ENCODE measurements at places on chromosomes 2 and 18.

DNA sequence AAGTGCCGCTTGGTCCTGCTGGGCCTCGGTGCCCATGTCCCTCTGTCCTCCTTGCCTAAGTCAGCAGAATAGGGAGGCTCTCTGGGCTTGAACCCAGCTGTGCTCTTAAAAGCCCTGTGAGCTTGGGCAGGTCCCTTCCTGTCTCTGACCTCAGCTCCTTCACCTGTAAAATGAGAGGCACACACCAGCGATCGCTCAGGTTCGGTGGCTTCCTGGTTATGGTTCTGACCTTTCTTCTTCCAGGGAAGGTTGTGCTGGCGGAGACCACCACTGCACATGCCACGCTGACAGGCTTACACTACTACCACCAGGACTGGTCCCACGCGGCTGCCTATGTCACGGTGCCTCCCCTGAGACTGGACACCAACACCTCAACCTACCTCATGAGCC lies 36.1 kb upstream of the MAPRE3 start:
- no peak for DNase-seq

GRCh38 chr2:190805843-190806242 lies 74.8 kb upstream of the GLS start:
- DNase-seq = no peak

DNA sequence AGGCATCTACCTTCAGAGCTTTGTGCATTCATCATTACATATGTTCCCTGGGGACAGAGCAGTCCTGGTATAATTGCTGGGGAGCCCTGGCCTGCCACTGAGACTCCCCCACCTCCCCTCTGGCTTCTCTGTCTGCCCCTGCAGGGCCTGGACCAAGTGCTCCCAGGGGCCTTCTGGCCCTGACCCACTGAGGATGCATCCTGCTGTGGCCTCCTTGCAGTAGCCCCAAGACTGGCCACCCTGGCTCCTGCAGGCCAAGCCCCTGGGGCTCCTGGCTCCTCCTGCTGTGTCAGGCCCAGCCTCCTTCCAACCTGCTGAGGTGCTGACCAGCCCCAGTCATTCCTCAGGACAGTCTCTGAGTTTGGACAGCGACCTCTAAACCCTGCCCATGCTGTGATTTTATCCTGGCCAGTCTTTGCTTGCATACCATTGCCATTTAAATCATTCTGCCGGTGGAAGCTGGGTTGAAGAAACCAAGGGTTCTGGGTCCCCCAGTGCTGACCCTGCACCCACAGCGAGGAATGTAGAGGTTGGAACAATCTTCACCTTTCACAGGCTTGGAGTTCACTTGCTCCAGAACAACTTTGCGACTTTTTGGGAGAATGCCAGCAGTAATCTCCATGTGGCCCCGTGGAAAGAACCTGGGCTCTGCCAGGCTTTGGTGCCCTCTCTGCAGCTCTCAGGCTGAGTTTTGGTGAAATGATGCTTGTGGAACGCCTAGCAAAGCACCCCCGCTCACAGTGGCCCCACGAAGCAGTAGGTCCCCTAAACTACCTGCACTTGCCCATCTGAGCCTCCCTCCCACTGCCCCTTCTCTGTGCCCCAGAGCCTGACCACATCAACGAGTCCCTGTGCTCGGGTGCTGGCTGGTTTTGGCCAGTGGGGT lies 167.3 kb upstream of the GLI2 start:
- no peak for DNase-seq

GRCh38 chr2:207681431-207681830 lies 30.0 kb upstream of the CCNYL1 start:
- DNase-seq = no peak

DNA sequence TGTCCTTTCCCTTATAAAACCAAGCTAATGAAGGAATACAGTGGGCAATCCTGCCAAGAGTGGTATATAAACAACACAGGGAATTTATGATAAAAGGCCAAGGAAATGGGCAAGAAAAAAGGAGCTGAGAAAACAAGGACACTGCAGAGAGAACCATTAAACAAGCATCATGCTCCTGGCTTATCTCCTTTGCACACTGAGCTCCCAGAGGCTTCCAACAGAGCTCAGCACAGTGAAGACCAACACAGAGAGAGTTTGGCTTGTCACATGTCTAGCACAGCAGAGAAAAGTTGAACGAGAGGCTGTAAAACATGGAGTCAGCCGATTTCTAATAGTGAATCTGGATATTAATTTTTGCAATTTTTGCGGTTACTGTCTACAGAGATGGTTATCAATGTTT lies 68.0 kb upstream of the KLF7 start:
- DNase-seq = no peak

DNA sequence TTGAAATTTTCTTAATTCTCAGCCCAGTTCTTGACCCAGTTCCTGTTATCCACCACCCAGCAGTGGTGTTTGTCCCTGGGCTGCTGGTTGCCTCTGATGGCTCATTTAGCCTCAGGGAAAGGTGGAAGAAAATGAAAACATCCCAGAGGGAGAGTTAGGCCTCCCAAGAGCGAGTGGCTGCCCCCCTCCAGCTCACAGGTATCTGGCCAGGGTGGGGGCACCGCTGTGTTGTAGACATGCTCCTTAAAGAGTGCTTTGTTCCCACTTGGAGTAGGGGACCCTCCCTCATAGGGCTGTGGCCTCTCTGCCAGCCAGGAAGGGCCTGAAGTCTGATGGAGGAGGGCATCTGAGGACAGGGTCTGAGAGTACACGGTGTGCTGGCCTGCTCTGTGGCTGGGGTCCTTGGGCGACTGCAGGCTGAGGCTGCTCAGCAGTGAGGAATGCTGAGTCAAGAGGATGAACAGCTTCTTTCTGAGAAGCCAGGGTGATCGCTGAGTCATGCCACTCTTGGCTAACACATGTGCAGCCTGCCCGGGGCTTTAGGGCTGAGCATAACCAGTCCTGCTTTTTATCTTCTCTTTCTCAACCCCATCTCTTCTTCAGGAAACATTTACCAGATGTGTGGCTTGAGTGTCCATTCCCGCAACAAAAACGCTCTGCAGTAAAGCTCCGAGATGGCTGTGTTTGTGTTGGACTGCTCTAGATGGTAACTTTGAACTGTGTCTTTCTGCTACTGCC lies 72.3 kb downstream of the IL1R2 start:
- DNase-seq = no peak

- DNase-seq = no peak
Measured at GRCh38 chr18:73199151-73199550, 331.4 kb upstream of the NETO1 start.

GRCh38 chr2:190334479-190335224 lies 8.7 kb upstream of the INPP1 start:
- no peak for DNase-seq

- peak; percentile 64 for DNase-seq
Measured at GRCh38 chr2:240557808-240558207, at the start of gene ANKMY1. Gene ANKMY1 (minus strand): TSS chr2:240557988. CDS start chr2:240557335, 653 bp downstream.

GRCh38 chr2:54660752-54661151 lies 62.7 kb upstream of the EML6 start:
- no peak for DNase-seq

DNA sequence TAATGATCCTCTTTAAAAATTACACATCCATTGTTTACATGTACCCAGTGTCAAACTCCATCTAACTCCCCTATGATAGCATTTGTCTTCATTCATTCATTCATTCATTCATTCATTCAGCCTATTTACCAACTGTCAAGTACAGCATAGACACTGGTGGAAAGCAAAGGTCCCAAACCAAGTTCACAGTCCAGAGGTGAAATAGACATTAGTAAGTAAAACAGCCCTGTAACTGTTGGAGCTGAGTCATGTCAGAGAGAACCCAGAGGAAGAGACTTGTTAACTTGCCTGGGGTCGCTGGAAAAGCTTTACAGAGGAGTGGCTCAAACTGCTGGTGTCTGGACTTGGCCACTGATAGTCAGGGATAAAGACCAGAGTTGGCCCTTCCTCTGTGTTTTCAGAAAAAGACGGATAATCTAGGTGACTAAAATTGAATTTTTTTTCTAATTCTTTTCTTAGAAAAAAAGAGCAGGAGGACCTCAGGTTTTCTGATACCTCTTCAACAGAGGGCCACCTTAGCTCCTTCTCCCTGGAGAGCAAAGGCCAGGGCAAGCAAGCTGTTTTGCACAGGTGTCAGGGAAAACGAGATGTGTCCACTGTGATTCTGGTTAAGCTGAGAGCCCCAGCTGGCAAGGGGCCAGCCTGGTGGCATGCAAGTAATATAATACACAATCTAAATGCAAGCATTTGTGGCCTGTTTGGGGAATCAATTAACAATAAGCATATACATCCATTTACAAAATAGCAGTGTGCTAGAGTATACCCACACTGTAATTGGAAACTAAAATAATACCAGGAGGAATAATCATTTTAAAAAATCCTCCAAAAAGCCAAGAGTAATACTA lies 96.7 kb upstream of the SLC14A2 start:
- no peak for DNase-seq

DNA sequence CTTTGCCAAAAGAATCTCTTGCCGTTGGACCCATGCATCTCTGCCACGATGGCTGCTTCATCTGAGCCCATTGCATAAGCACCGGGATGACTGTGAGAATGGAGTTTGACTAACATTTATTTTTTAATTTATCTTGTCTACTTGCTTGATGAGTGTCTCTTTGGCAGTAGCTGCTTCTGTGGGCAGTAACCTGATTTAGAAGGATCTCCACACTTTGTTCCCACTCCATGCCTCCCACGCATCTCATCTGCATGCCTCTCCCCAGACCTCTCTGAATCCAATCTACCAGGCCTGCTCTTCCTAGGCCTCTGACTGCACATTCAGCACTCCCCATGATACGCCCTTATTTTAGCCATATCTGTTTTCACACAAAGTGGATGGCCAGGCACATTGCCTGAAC lies 23.7 kb upstream of the TMX3 start:
- DNase-seq = no peak

DNA sequence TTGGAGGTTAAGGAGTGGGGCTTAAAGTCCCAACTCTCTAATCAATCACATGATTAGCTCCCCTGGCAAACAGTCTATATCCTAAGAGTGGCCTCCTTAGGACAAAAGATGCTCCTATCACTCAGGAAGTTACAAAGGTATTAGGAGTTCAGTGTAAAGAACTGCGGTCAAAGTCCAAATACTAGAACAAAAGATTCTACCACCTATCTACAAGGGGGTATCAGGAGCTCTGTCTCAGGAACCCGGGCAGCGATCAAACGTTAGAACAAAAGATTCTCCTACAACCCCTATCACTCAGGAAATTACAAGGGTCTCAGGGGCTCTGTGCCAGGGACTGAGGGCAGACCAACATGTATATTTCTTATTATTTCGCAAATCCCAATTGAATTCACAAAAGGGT lies 58.0 kb downstream of the DTNB start:
- no peak for DNase-seq

All from thymus (tissue), 14 donors.